ENCODE measurements at places on chromosomes 12 and 14.

- DNase-seq, result no peak
These were observed 516 bp downstream of the NINJ2 start for GRCh38 chr12:662566-663292.

GRCh38 chr12:63440048-63440447, 228.2 kb downstream of the DPY19L2 start:
- DNase-seq, result no peak

GRCh38 chr14:64947710-64948611, 5.4 kb upstream of the GPX2 start:
- no peak for DNase-seq

DNA sequence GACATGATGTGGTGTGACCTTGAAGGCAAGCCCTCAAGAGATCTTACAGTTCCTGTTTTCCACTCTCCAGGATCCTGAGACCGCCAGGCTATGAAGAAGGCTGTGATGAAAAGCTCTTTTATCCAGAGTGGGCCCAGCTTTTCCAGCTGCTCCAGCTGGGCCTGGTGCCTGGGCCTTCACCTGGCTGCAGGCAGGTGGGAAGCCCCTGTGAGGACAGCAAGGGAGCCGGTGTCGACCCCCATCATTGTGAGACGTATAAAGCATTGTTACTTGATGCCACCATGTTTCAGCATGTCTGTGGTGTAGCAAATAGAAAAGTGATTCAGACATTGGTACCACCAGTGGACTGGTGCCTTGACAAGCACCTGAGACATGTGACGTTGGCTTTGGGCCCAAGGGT, 190.2 kb downstream of the KIF26A start:
- DNase-seq, result no peak

DNA sequence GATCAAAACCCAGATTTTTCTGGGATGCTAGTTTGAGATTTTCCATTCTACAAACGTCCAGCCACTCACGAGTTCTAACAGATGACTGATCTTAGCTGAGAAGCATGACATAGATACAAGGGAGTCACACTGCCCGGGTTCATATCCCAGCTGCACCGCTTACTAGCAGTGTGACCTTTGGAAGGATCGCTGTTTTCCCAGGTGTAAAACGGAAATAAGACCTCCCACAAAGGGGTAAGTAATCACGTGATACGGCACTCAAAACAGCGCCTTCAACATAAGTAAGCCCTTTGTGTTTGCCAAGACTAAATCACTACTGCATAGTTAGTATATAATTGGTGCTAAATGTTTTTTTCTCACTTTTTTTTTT, 624 bp upstream of the PWP1 start:
- peak; percentile 55 for DNase-seq

DNA sequence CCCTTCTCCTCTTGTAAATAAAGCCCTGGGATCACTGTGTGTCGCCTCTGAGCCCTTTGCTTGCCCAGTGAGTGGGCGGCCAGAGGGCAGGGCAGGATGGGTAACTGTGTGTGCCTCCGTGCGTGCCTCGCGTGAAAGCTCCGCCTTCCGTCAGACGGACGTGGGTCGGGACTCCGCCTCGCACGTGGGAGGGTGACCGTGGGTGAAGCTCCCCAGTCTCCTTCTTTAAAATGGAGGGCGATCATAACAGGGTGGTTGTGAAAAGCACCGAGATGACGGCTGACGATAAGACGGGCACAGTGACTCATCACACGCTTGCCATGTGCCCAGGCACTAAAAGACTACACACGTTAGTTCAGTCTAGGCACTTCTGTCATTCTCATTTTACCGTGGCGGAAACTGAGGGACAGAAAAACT, 9.2 kb downstream of the PHB2 start:
- DNase-seq, result peak; percentile 78

GRCh38 chr14:95233702-95234241, 76.4 kb upstream of the DICER1 start:
- DNase-seq, result no peak

GRCh38 chr12:105026411-105026810, 40.3 kb downstream of the NOPCHAP1 start:
- no peak for DNase-seq

GRCh38 chr12:15206338-15206737, 14.9 kb downstream of the RERG start:
- no peak for DNase-seq

- no peak for DNase-seq
These were observed 22.5 kb downstream of the TESC start for GRCh38 chr12:117076410-117077372.

- DNase-seq, result no peak
These were observed 5.4 kb downstream of the KRT6B start for GRCh38 chr12:52446367-52447045.

- DNase-seq, result no peak
These were observed 7.4 kb downstream of the PKP2 start for GRCh38 chr12:32889011-32889760.

DNA sequence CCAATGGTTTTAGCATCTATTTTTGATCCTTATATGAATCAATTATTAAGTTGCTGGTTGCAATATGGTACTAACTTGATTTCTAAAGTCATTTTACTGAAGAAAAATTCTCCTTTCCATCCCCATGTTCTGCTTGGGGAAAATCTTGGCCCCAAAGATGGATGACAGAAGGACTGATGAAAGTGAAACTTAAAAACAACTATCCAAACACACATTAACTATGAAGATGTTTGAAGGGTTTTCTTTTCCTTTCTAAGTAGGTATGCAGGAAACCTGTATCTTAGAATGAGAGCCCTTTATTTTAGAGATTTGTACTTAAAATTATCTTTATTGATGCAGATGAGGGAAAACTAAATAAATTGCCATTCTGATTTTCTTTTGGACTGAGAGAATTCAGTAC, 5.9 kb downstream of the C12orf71 start:
- no peak for DNase-seq

- DNase-seq, result no peak
These were observed 4.2 kb downstream of the ACTN1 start for GRCh38 chr14:68974759-68975347.

GRCh38 chr12:11798006-11798708, 148.7 kb downstream of the ETV6 start:
- no peak for DNase-seq

GRCh38 chr14:99725774-99726537, 41.9 kb downstream of the CYP46A1 start:
- DNase-seq, result no peak

- no peak for DNase-seq
These were observed 67.5 kb downstream of the NCOR2 start for GRCh38 chr12:124499898-124500244.

DNA sequence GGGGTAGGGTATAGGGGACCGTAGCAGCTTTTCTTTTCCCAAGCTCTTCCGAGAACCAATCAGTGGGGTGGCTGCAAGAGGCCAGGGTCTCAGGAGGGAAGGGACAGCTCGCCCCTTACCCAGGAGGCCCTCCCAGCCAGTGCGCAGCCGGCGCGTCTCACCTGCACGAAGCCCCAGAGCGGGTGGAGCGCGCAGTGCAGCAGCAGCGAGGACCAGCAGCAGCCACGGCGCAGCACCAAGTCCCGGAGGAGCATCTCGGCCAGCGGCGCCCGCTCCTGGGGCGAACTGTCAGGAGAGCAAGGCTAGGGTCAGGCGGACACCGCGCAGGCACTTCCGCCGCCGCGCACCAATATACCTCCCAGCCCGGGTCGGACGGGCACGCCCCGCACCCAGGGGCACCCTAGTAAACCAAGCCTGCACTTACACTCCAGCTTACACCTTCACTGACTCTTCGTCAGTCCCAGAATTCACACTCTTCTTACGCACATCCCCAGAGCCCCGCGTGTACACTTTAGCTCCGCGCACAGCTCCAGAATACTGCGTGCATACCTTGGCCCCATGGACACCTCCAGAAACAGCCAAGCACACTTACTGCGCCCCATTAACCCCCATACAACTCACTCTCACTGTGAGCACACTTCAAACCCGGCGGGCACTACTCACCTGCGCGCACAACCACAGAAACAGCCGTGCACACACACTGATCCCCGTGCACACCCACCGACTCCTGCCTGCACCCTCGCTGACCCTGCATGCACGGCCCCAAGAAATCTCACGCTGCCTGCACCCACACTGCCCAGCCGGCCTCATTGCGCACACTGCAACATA, 606 bp downstream of the PRIMA1 start:
- no peak for DNase-seq

DNA sequence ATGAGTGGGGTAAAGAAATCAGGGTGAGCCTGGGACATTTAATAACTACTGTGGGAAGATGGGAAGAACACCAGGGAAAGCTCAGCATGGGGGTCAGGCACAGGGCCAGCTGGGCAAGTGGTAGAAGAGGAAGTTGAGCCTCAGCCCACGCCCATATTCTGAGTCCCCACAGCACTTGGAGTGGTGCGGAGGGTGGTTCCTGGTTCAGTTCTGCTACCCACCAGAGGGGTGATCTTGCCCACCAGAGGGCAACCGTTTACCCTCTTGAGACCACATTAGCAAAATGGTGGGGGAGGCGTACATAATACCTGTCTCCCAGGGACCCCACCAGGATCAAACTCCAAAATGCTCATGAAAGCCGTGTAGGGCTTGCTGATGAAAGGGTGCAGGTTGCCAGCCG, 16.8 kb upstream of the ANKRD33 start:
- DNase-seq, result no peak

- DNase-seq, result no peak
These were observed 1.6 kb upstream of the MSI1 start for GRCh38 chr12:120370343-120371243.

GRCh38 chr12:93042283-93042682, 113.2 kb upstream of the EEA1 start:
- no peak for DNase-seq

DNA sequence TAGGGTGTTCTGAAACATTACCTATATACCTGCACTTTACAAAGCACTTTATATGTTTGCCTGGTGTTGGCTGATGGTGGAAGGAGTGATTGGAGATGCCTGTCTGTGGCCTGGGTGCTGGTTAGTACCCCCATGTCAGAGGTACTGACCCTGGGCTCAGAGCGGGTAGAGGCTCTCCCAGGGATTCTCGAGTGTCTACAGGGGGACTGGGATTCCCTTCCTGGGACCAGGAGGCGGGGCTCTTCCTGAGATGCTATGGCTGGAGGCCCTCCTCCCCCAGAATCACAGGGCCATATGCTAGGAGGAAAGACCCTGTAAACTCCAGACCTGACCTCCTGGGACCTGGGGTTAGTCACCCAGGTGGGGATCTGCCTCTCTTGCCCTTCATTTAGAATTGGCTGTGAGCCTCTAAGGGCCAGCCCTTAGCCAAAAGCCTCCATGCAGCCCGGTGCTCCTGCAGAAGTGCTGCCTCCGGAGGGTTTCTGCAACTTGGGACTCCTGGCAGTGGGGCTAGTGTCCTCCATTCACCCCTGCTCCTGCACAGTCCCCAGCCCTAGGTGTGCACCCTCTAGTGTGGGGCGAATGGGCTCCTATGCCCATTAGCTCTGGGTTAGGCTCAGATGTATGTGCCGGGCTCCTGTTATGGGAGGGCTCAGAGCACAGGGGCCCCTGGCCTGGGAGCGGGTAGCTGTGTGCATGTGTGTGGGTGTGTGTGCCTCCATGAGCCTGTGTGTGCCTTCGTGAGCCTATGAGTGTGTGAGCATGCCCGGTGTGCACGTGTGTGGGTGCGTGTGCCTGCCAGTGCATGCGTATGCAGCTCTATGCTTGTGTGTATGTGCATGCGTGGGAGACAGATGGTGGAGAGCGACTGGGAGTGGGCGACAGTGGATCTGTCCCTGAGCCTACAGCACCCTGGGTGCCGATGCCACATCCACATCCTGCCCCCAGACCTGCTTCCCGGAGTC, 36.6 kb downstream of the RTL1 start:
- DNase-seq, result no peak

DNA sequence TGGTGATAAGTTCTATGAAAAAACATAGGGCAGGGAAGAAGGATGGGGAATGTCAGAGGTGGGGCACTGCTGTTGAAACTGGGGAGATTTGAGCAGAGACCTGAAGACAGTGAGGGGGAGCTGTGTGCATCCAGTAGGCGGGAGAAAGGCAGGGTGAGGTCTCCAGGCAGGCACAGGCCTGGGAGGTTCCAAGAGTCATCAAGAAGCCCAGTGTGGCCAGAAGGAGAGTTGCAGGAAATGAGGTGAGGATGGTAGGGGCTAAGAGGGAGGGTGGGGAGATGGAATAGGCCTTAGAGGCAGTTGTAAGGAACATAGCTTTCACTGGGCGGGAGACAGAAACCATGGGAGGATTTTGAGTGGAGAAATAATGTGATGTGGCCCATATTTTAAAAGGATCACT, 341.8 kb downstream of the GLT1D1 start:
- DNase-seq, result no peak

DNA sequence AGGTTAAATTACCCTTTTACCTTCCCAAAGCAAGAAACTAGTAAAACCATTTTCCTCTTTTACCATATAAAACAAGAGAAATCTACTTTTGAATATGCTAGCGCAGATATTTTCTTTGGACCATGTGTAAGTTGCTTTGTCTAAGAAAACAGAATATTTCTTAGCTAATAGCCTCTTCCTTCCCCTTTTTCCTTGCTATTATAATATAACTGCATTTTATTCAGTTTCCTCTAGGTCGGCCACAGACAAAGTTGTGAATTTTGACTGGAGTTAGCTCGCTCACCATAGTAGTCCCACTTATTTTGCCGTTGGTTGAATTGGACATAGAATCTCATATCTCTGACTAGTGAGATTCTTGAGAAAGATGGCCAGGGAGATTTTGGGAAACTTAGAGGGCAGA, 115.6 kb downstream of the PLEKHA5 start:
- DNase-seq, result no peak

DNA sequence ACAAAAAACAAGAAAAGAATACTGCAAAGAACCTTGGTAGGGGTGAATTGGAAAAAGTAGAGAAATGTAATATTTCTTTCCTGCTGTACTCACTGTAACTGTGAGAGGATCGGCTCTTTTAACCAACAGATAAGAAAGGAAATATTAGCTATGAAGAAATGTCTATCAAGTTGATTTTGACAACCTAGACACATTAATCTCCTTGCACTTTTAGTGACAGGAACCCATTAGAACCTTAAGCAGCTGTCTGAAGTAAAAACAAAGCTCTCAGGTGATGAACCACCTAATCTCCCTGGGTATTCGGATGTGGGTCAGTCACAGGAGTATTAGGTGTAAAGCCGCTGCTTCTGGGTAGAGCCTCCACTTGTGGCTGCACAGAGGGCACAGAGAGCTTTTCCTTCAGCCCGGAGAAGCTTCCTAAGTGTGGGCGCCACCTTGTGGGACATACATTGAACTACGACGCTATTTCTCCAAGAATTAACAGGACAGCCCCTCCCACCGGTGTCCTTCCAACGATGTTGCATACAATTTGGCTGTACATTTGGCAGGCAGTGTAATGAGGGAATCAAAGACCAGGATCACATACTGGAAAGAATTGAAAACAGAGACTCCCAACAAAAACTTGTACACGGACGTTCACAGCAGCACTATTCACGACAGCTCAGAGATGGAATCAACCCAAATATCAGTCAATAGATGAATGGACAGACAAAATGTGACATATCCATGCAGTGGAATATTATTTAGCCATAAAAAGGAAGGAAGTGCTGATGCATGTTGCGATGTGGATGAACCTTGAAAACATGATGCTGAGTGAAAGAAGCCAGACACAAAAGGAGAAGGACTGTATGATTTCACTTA, 28.9 kb upstream of the MAPKAPK5 start:
- DNase-seq, result peak; percentile 86

GRCh38 chr12:109494348-109494881, 17.0 kb downstream of the UBE3B start:
- DNase-seq, result no peak
